NCI-H460 (cell line): ENCODE measurements at places on chromosomes 4 and X. TPM values are rescaled to one million over a fixed set of nuclear protein-coding genes. Genes with fewer than 3 reads are reported as not detected.
A peak's percentile ranks its signal among the peaks of the same experiment; 100 is the strongest.

The PWWP3B gene
- total RNA-seq = 0.06 and 0.12 TPM in 2 replicates

The CT83 gene
- total RNA-seq = not detected in 2 replicates

The MAGED4 gene
- total RNA-seq = 2.3 and 2.7 TPM in 2 replicates

The ART3 gene
- not detected in 2 replicates for total RNA-seq

The HSPA4L gene
- total RNA-seq = 21.5 and 27.0 TPM in 2 replicates

The CHRDL1 gene
- 0.12 TPM in 1 of 2 replicates, not detected in the other for total RNA-seq

The DCX gene
- total RNA-seq = not detected in 2 replicates

DNA sequence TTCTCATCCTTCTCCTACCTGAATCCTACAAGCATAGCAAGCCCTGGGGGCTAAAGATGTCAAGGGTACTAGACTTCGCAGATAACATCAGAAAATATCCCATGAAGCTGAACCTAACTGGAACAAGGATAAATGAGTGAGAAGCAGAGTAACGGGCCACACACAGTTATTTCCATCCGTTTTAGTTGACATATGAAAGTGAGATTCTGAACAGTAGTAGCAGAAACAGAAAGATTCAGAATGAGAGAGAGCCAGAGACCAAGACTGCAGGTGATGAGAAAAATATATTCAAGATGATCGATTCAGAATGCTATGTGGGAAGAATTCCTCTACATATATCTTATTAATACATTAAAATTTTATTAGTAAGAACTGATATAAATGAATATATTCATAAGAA is 165.1 kb downstream of the TSPAN5 start:
- DNase-seq = no peak

DNA sequence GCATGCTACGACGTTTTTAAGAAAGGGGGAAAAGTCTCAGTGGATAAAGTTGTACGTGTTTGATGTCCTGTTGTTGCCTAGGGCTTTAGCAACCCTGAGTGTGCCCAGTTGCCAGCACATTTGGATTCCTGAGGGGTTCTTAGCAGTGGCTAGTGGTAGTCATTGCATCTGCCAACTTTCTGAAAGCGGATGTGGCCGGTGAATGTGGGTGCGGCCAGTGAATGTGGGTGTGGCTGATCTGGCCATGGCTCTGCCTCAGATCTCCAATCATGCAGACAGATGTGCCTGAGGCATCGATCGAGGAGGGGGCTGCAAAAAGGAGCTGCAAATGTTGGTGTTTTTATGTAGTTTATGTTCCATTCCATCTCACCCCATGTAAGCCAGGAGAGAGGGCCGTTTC is 41.5 kb upstream of the FAT1 start:
- peak; percentile 41 for DNase-seq

- DNase-seq = no peak
These were observed 40.5 kb upstream of the PGRMC2 start for GRCh38 chr4:128328106-128328505.

DNA sequence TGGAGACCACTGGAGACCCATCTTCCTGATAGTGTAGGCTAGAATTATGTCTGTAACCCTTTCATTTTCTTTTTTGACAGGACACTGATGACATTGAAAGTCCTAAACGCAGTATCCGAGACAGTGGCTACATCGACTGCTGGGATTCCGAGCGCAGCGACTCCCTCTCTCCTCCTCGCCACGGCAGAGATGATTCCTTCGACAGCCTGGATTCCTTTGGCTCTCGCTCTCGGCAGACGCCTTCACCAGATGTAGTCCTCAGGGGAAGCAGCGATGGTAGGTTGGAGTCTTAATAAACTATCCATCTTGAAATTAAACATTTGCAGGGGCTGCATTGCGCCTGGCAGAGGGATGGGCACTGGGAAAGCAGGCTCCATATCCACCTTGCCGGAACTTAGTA is 75.4 kb downstream of the LIMCH1 start:
- DNase-seq = no peak

DNA sequence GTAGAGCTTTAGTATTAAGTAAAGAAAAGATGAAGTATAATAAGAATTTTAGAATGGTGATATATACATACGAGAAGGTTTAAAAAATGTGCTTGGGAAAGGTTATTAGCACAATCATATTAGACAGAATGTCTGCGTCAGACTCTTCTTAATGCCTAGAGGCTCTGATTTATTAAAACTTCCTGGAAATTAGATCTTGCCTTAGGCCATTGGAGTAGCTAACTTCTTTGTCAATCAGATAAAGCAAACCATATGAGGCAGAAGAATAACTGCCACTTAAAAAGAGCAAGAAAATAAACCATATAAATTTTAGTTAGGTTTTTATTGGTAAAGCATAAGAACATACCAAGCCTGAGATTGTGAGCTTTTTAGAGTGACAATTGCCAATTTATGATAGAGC is 309.1 kb downstream of the TLL1 start:
- DNase-seq = no peak

DNA sequence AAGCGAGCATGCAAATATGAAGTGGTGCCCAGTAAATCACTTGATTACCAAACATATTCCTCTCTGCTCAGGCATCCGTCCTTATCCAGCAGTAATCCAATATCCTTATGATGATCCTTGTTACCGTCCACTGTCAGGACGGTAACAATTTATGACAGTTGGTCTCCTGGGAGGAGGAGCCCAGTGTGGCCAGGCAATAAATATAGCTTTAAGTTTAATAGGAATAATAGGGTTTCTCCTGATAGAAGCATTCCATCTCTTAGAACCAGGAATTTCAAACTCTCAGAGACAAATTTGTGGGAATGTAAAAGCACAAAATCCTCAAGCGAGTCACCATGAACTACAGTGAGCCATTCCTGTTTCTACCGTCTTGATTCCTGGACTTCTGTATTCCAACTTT is 171.2 kb upstream of the IL15 start:
- no peak for DNase-seq

- no peak for DNase-seq
These were observed 22.7 kb downstream of the ADD1 start for GRCh38 chr4:2866160-2866861.

DNA sequence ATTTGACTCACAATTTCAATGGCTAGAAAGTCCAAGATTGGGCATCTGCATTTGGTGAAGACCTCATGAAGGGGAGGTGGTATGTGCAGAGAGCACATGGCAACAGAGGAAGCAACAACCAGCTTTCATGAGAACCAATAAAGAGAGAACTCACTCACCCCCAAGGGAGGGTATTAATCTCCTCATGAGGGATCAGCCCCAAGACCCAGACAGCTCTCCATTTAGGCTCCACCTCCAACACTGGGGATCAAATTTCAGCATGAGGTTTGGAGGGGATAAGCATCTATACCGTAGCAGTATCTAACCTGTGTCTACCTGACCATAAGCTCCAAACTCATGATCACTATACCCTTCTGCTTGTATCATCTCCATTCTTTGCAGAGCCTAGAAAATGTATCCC is 9.3 kb upstream of the TBC1D19 start:
- no peak for DNase-seq

DNA sequence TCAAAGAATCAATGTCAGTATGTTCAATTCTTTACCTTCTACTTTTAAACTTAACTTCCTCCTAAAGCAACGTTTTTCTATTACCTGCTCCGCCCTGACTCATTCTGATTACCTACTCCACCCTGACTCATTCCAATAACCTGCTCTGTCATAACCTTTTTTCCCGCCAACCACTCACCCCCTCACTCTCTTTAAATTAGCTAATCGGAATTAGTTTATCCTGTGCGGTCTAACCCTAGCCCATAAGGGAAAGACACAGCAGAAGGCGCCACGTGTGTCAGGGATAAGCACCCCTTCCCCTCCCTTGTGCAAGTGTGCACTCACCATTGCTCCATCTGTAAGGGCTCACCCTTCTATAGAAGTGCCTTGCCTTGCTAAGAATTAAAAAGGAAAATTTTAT is 64.4 kb downstream of the EIF4E start:
- DNase-seq = no peak

DNA sequence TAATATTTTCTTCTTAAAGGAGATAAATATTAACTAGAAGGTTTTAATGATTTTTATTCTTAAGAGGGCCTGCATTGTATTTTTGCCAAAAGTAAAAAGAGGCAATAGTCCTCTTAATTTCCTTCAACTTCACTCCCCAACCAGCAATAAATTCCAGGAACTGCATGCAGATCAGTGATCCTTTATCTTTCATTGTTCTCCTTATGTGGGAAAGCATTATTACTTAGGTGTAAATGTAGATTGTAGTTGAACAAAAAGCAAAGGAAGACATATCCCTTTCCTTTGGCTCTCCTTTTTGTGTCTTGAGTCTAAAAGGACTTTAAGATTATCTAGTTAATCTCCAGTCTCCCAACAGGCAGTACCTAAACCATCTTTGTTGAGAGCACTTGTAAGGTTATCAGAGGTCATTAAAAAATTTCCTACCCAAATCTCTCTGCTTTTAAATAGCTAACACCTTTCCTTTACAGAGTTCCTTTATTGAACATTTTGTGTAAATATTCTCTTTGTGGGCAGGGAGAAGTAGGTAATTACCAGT is 55.3 kb downstream of the RAPGEF2 start:
- DNase-seq = no peak

- DNase-seq = no peak
These were observed 46.6 kb upstream of the MAMLD1 start for GRCh38 chrX:150316564-150316963.

GRCh38 chr4:5805270-5805669 is 87.6 kb downstream of the CRMP1 start:
- no peak for DNase-seq

DNA sequence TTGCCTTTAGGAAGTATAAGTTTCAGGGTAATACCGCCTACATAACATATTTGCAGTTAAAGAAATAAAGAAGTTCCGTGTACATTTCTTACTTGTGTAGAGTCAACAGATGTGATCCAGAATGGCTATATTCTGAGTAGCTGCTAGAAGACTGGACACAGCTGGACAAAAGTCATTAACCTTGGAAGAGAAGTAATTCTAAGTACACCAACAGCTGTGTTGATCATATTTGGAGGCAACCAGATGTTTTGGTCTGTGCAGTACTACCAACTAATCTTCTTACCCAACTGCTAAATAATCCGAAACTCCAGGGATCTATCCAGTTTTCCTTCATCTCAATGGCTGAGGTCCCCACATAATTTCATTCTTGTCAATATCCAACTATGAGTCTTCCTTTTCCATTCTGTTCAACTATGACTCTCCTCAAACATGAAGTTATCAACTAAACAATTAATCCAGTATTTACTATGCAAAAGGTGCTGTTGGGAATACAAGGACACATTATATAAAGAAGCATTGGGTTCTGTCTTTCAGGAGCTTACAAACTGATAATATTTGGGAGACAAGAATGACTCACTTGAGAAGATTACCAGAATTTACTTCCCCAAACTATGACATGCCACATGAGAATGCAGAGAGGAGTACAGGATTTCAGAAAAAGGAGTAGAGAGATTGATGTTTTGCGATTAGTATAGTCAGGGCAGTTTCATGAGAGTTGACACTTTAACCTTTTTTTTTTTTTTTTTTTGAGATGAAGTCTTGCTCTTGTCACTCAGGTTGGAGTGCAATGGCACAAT is 78.2 kb downstream of the COL4A6 start:
- DNase-seq = no peak

DNA sequence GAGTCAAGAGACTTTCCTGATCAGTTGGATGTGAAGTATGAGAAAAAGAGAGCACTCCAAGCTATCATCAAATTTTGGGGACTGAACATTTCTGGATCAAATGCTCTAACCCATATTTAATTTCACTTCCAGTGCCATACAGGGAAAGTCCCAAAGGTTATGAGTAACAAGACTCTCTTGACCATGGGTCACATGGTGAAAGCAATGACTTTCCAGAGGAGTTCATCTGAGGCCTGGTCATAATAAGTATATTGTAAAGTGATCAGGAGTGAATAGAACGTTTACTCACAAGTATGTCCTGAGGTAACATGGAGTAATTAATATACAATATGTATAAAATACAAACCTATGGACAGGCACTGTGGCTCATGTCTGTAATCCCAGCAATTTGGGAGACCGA is 40.7 kb upstream of the ARMCX5 start:
- DNase-seq = no peak

GRCh38 chrX:129932821-129933321 is 26.9 kb downstream of the UTP14A start:
- no peak for DNase-seq

- DNase-seq = no peak
These were observed 1052.1 kb upstream of the PCDH10 start for GRCh38 chr4:132097041-132097440.

- DNase-seq = no peak
These were observed 5.4 kb upstream of the PRICKLE3 start for GRCh38 chrX:49191574-49192011.

DNA sequence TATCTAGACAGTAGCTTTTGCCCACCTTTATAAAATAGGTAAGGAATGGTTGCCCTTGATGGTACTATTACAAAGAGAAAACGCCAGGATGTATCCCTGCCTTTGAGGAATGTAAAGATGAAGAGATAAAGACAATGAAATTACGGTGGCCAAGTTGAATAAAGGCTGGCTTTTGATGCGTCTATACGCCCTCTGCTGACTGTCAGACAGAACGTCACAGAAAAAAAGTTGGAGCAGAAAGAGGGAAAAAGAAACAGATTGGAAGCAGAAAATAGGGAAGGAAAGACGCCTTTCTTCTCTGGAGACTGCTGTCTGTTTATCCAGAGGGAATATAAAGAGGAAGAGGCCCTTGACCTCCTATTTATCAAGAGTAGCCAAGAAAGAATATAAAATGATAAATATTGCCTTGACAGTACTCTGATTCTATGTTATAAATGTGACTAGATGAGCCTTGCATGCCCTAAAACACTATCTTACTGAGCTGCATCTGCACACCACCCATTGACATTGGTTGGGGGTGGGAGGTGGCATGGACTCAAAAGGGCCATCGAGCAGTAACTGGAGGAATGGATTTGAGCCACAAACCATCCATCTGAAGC is 30.6 kb downstream of the PCDH19 start:
- peak; percentile 16 for DNase-seq

- no peak for DNase-seq
These were observed 37.9 kb upstream of the PGK1 start for GRCh38 chrX:78066110-78066509.

- no peak for DNase-seq
These were observed 135.0 kb downstream of the GC start for GRCh38 chr4:71648923-71649322.

GRCh38 chr4:1534876-1535526 is 128.8 kb upstream of the NKX1-1 start:
- no peak for DNase-seq

DNA sequence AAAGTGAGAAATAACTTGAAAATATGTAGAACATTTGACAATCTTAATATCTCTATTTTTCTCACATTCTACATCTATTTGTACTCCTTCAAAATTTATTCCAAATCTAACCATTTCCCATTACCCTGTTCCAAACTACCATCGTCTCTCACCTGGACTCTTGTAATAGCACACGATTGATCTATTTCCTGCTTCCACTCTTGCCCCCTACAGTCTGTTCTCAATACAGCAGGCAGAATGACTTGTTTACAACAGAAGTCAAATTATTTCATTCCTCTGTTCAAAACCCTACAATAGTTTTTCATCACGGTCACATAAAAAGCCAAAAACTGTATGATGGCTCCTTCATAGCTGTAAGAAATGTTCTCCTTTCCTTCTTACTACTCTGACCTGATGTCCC is 21.1 kb upstream of the LUZP4 start:
- no peak for DNase-seq
